Right forelimb (tissue), 1 donor: ENCODE measurements at places on chromosomes 5 and 9.

DNA sequence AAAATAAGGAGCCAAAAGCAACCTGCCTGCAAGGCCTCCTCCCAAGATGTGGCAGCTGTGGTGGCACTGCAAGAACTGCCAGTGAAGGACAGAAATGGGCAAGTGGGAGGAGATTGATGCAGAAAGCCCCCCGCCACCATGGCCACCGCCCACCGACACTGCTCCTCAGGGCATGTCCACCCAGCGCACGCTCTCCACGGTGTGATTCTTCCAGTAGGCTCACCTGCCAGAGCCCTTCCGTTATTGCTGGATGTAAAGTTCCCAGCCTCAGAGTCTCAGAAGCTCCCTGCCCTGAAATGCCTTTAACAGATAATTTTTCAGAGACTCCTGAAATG is 155.2 kb upstream of the PHYKPL start:
- no peak for DNase-seq

GRCh38 chr5:80759866-80760577 is 105.2 kb upstream of the DHFR start:
- DNase-seq = no peak

- no peak for DNase-seq
These were observed 92.0 kb downstream of the SNCAIP start for GRCh38 chr5:122404018-122404417.

DNA sequence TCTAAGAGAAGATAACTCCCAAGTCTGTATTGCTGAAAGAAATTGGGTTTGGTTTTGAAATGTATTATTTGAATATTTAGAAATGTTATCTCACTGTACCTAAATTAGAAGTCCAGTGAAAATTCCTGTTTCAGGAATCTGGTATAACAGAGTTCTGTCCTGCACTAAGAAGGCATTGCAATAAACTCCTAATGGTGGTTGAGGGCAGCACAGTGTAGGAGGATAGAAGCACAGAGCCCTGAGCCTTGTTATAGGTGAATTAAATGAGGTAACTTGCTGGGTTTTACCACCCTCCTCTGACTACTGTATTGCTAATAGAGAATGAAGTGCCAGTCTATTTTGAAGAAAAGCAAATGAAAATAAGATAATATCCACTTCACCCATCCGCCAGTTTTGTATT is 143.4 kb downstream of the CD180 start:
- DNase-seq = no peak

DNA sequence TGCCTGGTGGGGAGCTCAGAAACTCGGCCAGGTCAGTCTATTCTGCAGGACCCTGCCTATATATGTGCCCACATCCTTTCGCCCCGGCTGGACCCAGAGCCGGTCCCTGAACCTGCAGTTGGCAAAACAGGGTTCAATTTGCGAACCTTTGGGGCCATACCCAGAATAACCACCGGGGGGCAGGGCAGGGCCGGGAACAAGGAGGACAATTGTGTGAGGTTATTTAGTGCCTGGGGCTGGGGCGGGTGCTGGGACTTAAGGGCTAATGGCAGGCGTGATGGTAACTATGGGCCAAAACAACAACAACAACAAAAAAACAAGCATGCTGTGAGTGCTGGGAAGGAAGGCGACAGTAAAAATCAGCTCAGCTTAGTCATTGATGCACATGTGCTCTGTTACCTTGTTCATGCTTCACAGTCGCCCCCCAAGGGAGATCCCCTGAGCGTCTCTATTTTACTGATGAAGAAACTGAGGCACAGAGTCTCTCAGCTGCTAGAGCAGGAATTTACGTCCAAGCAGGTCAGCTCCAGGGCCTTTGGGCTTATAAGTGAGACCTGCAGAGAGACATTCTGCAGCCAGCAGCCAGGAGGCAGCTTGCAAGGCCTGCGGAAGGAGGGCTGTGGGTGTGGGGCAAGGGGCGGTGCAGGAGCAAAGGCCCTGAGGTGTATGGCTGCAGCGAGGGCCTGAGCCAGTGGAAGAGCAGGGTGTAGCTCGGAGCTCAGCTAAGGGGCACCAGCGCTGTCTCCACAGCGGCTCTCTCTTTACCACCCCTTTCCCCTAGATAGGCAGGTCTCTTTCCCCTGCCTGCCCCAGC is 106.0 kb downstream of the PHF2 start:
- DNase-seq = peak; percentile 82

DNA sequence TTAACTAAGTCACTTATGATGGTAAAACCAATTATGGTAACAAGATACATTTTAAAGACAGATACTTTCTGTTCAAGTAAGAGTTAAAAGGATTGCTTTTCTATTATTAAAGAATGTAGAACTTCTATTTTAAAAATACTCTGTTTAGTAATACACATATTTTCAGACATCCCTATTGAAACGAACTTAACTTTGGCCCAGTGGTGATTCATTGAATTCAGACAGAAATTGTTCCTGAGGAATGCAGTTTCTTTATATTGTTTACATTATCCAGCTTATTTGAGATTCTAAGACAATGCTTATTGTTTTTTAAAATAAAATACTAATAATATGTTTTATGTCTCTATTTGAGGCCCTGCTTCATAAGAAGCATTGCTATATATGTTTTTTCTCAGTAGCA is 816.4 kb downstream of the SEMA5A start:
- no peak for DNase-seq

GRCh38 chr9:19416143-19416542 is 7.3 kb downstream of the ACER2 start:
- no peak for DNase-seq

DNA sequence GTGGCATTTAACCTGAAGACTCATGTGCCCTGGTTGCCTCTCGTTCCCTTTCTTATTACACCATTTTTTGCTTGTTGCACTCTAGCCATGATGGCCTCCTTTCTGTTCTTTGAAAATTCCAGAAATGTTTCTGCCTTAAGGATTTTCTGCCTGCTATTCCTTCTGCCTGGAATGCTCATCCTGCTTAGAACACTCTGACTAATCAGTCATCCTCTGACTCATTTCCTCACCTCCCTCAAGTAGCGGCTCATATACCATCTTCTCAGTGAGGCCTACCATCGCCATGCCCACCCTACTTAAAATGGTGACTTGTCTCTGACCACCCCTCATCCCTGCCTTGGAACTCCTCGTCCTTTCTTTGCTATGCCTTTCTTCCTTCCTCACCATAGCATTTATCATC is 68.8 kb downstream of the KIF4B start:
- no peak for DNase-seq

GRCh38 chr5:102629827-102630605 is 125.1 kb upstream of the PAM start:
- DNase-seq = no peak

DNA sequence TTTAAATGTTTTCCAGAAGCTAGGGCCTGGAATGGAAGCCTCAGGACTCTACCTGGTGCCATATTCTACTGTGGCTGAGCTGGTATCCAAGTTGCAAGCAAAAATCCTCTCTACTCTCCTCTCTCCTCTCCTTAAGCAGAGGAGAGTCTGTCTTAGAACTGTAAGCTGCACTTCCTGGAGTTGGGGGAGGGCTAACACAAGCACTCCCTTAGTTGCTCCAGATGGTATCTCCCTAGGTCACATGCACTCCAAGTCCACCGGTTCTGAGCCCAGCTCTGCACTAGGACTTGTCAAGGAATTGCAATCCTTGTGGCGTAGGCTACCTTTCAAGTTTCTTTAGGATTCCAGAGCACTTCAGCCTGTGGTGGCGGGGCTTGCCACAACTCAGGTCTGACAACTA is 513.9 kb upstream of the RGMB start:
- DNase-seq = no peak

DNA sequence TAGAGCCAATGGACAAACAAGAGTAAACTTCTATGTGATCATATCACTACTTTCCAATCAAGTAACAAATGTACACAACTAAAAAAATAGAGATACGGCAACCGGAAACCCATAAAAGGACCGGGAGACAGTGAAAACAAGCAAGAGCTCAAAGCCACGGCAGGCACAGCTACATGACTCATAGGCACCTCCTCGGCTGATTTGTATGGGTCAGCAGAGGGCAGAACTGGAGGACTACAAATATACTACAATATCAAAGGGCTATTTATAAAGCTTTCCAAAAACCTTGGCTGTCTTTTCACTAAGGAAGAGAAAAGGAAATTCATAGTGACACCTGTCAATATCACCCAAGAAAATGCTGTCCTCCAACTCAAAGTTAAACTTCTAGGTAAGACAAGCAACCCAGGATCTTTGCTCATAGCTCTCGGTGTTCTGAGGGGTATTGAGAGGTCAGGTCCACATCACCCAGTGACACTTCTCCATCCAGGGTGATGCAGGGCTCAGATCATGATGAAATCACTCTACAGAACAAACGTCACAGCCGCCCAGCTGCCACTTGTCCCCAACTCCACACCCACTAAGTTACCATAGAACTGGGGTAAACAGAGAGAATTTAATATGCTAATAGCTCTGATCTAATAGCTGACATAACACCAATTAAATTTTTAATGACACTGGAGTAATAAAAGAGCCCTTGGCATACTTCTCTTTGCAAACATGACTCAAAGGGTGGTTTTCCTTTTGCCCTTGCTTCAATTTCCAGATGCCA is 41.3 kb downstream of the PFDN1 start:
- no peak for DNase-seq

DNA sequence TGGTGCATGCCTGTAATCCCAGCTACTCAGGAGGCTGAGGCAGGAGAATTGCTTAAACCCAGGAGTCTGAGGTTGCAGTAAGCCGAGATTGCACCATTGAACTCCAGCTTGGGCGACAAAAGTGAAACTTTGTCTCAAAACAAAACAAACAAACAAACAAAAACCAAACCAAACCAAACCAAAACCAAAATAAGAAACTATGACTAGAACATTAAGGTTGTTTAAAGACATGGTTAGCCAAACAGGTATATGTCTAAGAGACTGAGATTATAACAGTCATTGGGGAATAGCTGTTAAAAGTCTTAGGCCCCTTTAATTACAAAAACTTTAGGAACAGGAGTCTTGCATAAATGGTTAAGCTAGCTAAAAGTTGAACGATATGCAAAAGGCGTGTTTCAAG is 63.6 kb downstream of the PRDM9 start:
- DNase-seq = no peak

GRCh38 chr9:137494550-137495351 is 35.6 kb upstream of the NSMF start:
- DNase-seq = no peak

GRCh38 chr5:83547161-83547560 is 75.6 kb downstream of the VCAN start:
- no peak for DNase-seq

DNA sequence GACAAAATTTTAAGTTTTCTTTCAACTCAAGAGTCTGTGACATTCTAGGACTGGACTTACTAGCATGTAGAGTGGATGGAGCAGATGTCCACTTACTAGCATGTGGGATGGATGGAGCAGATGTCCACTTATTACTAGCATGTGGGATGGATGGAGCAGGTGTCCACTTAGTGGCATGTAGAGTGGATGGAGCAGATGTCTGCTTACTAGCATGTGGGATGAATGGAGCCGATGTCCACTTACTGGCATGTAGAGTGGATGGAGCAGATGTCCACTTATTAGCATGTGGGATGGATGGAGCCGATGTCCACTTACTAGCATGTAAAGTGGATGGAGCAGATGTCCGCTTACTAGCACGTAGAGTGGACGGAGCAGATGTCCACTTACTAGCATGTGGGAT is 2.4 kb downstream of the SLC36A1 start:
- DNase-seq = no peak

GRCh38 chr5:172953776-172954675 is 5.2 kb upstream of the RPL26L1 start:
- DNase-seq = no peak

GRCh38 chr5:25701936-25702335 is 1057.2 kb upstream of the CDH10 start:
- DNase-seq = no peak

- no peak for DNase-seq
These were observed 62.8 kb upstream of the SUB1 start for GRCh38 chr5:32522429-32523143.

DNA sequence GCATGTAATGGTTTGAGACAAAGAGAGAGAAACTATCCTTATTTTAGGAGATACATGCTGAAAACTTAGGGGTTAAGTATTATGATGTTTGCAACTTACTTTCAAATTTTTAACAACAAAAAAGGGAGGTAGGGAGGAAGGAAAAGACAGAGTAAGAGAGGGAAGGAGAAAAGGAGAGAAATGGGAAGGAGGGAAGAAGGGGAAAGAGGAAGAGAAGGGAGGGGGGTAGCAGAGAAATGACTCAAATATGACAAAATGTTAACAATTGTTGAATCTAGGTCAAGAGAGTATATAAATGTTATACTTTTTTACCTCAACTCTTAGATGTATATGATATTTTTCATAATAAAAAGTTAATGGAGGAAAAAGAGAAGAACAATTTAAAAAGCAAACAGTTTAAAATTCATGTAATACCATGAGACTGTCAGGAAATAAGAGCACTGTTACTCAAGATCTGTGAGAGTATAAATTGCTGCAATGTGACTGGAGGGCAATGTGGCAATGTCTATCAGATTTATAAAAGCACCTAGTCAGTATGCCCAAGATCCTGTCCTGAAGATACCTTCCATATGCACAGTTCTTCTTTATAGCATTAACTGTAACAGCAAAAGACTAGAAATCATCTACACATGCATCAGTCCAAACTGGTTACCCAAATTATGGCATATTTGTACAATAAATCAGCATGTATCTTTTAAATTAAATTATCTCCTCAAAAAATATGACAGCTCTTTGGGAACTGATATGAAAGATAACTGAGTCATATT is 16.3 kb downstream of the FBXW11 start:
- no peak for DNase-seq

GRCh38 chr9:135588886-135589595 is 27.5 kb downstream of the PAEP start:
- no peak for DNase-seq

DNA sequence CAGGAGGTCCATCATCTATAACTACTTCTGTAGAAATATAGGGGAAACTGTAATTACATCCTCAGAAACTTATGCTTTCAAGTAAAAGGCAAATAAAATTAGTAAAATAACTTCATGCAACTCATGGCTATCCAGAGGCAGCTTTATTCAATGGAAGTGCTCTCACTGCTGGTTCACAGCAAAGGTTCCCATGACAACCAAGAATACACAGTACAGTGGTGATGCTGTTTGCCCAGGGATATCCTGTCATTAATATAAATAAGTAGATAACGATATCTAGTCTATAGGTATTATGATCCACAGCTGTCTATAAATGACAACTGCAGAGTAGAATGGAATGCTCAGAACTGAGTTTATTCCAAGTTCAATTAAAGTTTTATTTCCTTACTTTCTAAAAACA is 390.3 kb downstream of the PDE4D start:
- no peak for DNase-seq

GRCh38 chr9:942805-943580 is 33.5 kb upstream of the DMRT3 start:
- no peak for DNase-seq

DNA sequence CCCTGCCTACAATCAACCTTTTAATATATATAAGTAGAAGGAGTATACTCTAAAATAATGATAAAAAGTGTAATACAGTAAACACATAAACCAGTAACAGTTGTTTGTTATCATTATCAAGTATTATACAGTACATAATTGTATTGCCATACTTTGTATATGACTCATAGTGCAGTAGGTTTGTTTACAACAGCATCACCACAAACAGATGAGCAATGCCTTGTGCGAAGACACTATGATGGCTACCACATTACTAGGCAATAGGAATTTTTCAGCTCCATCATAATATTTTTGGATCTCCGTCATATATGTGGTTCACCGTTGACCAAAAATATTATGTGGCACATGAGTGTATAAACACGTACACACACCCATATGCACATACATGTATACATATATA is 69.7 kb upstream of the APC start:
- DNase-seq = no peak

GRCh38 chr5:68999181-68999580 is 94.6 kb upstream of the SLC30A5 start:
- no peak for DNase-seq

GRCh38 chr9:353077-353476 is 138.4 kb downstream of the DOCK8 start:
- no peak for DNase-seq
